ENCODE measurements at places on chromosomes 5 and 9.

DNA sequence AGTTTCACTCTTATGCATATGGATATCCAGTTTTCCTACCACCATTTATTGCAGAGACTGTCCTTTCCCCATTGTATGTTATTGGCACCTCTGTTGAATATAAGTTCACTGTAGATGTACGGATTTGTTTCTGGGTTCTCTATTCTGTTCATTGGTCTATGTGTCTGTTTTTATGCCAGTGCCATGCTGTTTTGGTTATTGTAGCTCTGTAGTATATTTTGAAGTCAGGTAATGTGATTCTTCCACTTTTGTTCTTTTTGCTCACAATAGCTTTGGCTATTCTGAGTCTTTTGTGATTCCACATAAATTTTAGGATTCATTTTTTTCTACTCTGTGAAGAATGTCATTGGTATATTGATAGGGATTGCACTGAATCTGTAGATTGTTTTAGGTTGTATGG lies 26.1 kb upstream of the CCNB1 start:
- DNase-seq: no peak

GRCh38 chr9:122128007-122128968 lies 31.3 kb downstream of the NDUFA8 start:
- no peak for DNase-seq

- peak; percentile 72 for DNase-seq
Observed at GRCh38 chr9:3467593-3468219, 58.1 kb downstream of the RFX3 start.

DNA sequence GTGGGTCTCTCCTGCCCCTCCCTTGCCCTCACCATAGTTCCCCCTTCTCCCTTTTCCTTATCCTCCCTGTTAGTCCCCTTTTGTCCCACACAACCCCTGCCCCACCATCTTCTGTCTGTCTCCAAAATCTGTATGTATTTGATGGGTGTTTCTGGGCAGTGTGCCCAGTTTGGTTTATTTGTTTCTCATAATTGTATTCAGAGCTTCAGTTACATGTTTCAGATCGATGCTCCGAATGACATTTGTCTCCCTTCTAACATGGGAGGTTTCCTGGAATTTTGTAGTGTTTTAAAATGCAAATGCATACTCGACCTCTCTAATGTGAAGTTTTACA lies 22.2 kb downstream of the FBXL7 start:
- DNase-seq: no peak

GRCh38 chr9:129033216-129033615 lies 3.2 kb upstream of the MIGA2 start:
- no peak for DNase-seq

DNA sequence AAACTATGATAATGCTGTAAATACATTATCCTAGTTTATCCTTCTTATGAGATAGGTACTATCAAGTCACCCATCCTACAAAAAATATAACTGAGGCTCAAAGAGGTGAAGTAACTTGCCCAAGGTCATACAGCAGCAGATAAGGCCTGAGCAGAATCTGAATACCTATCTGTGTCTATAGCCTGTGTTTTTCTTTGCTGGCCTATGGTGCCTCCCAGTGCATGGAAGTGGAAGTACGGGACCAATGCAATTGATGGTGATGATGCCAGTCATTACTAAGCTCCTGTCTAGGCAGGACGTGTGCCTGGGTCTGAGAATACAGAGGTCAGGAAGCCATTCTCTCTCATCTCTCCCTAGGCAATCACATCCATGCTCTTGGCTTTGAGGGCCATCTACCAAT lies 67.8 kb downstream of the FAT2 start:
- peak; percentile 63 for DNase-seq

DNA sequence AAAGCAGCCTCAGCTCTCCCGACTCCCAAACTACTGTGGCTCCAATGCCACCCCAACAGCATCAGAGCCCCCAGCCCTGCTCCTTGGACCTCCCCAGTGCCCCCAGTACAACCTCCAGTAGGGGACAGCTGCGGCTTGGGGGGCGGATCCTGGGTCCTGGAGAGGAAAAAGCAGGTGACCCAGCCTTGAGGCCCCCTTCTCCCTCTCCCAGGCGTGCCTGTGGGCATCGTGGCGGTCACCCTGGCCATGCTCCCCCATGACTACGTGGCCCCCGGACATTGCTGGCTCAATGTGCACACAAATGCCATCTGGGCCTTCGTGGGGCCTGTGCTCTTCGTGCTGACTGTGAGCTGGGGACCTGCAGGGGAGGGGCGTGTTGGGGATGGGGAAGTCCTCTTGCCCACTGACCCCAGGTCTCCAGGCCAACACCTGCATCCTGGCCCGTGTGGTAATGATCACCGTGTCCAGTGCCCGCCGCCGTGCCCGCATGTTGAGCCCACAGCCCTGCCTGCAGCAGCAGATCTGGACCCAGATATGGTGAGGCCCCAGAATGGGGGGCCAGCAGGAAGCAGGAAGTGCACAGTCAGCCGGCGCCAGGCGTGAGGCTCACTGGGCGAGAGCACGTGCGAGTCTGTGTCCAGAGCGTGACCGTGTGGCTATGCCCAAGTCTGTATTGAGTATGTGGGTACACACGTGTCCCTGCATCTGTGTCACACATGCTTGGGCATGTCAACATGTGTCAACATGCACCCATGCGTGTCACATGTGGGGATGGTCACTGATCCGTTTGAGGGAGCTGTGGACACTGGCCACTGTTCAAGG lies 19.0 kb downstream of the ADGRD2 start:
- DNase-seq: no peak

GRCh38 chr5:153746440-153746839 lies 256.0 kb downstream of the GRIA1 start:
- DNase-seq: no peak

- no peak for DNase-seq
Observed at GRCh38 chr5:56359809-56360685, 126.9 kb upstream of the ANKRD55 start.

- DNase-seq: peak; percentile 56
Observed at GRCh38 chr5:140145818-140146522, 20.2 kb downstream of the IGIP start.

GRCh38 chr5:39080597-39081204 lies 6.5 kb upstream of the RICTOR start:
- peak; percentile 83 for DNase-seq

- no peak for DNase-seq
Observed at GRCh38 chr9:133273819-133274218, 1.2 kb downstream of the ABO start.

GRCh38 chr5:17105744-17106418 lies 111.5 kb upstream of the BASP1 start:
- peak; percentile 93 for DNase-seq

GRCh38 chr5:129958581-129958980 lies 54.3 kb downstream of the CHSY3 start:
- no peak for DNase-seq

- no peak for DNase-seq
Observed at GRCh38 chr9:130192382-130192999, 20.3 kb downstream of the NCS1 start.

- no peak for DNase-seq
Observed at GRCh38 chr9:26357803-26358344, 534.7 kb downstream of the CAAP1 start.

GRCh38 chr5:40464511-40464910 lies 215.2 kb upstream of the PTGER4 start:
- peak; percentile 28 for DNase-seq

DNA sequence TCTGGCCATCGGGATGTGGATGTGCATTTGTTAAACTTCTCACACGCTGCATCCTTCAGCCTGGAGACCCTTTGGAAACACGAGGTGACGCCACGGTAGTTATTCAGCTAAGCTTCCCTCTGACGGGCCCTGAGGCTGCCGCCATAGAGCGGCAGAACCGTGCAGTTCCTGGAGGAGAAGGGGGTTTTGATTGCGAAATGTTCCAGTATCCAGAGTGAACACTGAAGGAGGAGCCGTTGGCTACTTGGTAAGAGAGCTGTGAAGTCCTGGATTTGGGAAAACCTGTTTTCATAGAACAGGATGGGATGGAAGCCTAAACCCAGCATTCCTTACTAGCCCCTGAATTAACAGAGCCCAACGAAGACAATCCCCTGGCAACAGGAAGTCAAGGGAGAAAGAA lies 23.0 kb upstream of the EXOC3 start:
- no peak for DNase-seq

GRCh38 chr5:7271435-7272084 lies 124.4 kb upstream of the ADCY2 start:
- DNase-seq: no peak

DNA sequence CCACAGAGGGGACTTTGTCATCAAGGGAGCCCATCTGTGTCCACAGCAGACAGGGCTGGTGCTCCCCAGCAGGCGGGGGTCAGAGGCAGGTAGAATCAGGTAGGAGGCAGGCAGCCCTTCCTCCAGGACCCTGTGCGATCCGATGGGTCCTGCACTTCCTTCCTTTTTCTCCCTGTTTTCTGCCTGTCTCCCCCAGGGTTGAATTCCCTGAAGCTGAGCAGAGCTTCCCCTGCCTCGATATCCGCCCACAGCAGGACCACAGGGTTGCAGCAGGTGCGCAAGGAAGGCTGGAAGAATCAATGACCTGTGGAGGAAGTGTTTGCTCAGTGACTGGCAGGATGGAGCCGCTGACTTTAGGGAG lies 69.2 kb downstream of the MRPL36 start:
- no peak for DNase-seq
